ENCODE measurements at places on chromosomes 4 and X.

GRCh38 chrX:79182616-79183015, 38.1 kb downstream of the GPR174 start:
- no peak for DNase-seq

- peak; percentile 27 for DNase-seq
These were observed 543.0 kb downstream of the SPRY1 start for GRCh38 chr4:123939621-123940020.

- DNase-seq: peak; percentile 74
These were observed 40.4 kb downstream of the RNF212 start for GRCh38 chr4:1072830-1073446.

DNA sequence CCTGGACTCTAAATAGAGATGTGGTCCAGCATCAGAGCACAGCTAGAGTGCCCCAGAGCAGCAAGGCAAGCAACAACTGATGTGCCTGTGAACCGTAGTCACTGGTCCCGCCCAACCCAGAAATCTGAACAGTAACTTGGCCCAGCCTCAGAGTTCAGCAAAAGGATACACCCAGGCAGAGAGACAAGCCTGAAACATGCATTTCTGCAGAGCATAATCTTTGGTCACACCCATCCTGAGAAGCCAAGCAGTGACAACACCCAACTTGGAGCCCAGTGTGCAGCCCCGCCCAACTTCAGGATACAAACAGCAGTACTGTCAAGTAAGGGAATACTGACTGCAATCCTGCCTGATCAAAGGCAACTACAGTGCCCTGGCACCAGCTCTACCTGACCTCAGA, 78.9 kb downstream of the CCDC160 start:
- peak; percentile 16 for DNase-seq

GRCh38 chrX:134801267-134801666, 143.0 kb upstream of the PLAC1 start:
- no peak for DNase-seq

GRCh38 chr4:78722320-78722719, 53.8 kb upstream of the BMP2K start:
- DNase-seq: no peak

DNA sequence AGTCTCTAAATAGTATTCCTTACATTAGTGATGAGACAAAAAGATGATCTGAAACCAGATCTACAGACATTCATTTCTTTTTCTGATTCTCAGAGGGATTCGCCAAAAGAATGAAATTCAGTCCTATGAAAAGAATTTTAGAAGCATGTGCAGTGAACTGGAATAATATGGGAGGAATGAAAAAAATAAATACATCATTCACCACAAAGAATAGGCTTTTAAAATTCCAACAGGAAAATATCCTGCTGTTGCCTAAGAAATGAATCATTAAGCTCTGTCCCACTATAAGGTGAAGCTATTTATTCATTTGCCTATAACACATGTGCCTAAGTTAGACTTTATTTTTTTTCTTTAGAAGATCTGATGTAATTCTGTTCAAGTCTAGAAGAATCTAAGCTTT, 165.9 kb downstream of the IL15 start:
- no peak for DNase-seq

GRCh38 chr4:94063084-94063483, 144.6 kb upstream of the SMARCAD1 start:
- DNase-seq: no peak

- DNase-seq: no peak
These were observed at the start of gene REELD1 for GRCh38 chr4:146214238-146214637. REELD1 (plus strand) TSS chr4:146214538; CDS start chr4:146216953, 2,415 bp downstream.

DNA sequence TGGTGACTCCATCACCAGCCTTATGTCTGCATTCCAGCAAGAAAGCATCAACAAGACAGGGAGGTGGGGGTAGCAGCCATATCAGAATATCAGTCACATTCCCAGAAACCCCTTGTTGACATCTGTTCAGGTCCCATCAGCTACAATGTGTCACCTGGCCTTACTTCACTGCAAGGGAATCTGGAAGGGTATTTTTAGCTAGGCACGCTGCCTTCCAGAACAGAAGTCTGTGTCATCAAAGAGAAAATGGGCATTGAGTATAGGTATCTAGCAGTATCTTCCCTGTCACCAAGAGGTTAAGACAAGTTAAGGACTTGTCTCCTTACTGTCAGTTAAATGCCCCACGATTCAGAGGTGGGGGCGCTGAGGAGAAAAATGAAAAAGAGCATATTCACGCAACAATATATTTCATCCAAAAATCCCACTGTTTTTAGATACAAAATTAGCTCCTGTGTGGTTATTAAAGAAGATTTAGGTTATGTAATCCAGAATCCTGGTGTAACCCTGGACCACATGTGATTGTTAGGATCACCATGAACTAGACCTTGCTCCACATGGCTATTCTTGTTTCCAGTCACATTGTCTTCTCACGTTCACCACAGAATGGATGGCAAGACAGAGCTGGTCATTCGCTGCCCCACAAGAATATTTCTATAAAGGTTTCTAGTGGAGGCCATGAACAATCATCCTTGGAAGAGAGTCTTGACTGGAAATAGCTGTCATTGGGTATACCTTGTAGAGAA, 60.0 kb upstream of the PDHA1 start:
- DNase-seq: no peak

DNA sequence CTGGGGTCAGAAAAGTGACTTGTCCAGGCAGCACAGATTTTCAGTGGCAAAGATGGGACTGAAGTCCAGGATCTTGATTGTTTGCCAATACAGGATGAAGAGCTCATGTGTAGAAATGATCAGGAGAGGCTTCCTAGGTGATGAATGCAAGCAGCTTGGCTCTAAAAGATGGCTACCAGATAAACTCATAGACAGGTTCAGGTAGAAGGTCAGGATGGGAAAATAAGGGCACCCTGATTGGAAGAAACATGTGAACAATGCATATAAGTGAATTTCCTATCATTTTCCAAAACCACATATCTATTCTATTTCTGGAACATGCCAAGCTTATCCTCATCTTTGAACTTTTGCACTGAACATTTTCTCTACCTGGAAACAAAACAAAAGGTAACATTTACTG, 87.7 kb downstream of the FAM13A start:
- DNase-seq: no peak

DNA sequence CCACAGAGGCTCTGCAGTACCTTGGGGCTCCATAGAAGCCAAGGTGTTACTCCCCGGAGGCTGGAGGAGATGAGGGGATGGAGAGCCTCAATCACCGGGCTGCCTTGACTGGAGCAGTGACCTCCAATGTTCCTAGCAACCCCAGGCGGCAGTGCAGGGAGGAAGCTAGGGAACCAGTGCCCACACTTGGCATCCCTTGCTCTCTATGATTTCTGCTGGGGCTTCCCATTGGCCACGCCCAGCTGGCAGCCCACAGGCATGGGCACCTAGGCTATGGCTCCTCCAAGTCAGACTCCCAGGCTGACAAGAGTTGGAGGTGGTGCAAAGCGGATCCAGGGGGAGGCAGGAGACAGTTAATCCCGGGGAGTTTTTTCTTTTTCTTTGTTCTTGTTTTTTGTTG, 229.7 kb downstream of the EVC2 start:
- no peak for DNase-seq

DNA sequence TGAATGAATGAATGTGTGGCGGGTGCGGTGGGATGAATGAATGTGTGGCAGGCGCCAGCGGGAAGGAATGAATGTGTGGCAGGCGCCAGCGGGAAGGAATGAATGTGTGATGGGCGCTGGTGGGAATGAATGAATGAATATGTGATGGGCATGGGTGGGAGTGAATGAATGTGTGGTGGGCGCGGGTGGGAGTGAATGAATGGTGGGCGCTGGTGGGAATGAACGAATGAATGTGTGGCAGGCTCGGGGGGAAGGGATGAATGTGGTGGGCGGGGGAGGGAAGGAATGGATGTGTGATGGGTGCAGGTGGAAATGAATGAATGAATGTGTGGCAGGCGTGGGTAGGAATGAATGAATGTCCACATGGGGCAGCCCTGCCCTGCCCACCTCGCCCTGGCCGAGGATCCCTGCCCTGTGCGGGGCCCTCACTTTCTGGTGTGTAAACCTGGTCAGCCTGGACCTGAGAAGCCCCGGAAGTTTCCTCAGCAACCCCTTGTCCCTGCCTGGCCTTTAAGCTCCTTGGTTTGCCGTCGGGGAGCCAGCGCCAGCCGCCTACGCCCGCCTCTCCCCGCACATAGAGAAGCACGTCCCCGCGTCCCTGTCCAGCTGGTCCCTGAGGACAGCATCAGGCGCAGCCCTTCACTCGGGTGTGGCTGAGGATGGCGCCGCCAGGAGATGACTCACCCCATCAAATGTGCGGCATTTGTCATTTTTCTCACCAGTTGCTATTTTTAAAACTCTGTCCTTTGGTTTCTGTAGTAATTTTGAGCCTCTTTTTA, 112.8 kb upstream of the LRPAP1 start:
- DNase-seq: peak; percentile 16

DNA sequence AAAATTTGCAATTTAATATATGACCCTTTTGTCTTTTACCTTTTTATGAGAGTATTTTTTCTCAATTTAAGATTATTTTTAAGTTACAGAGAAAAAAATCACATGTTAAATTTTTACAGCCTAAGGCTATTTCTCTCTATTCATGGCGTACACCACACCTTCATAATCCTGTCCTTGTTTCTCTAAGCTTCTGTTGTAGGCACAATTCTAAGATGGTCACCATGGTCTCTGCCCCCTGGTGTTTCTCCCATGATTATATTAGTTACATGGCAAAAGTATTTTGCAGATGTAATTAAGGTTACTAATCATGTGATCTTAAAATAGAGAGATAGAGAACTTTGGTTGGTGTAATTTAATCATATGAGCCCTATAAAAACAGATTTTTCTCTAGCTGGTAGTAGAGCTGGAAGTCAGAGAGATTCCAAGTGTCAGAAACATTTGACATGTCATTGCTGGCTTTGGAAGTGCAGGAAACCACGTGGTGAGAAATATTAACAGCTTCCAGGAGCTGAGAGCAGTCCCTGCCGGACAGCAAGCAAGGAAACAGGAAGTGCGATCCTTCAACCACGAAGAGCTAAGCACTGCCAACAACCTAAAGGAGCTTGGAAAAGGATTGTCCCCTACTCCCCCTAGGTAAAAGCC, 89.8 kb downstream of the EIF4E start:
- no peak for DNase-seq

DNA sequence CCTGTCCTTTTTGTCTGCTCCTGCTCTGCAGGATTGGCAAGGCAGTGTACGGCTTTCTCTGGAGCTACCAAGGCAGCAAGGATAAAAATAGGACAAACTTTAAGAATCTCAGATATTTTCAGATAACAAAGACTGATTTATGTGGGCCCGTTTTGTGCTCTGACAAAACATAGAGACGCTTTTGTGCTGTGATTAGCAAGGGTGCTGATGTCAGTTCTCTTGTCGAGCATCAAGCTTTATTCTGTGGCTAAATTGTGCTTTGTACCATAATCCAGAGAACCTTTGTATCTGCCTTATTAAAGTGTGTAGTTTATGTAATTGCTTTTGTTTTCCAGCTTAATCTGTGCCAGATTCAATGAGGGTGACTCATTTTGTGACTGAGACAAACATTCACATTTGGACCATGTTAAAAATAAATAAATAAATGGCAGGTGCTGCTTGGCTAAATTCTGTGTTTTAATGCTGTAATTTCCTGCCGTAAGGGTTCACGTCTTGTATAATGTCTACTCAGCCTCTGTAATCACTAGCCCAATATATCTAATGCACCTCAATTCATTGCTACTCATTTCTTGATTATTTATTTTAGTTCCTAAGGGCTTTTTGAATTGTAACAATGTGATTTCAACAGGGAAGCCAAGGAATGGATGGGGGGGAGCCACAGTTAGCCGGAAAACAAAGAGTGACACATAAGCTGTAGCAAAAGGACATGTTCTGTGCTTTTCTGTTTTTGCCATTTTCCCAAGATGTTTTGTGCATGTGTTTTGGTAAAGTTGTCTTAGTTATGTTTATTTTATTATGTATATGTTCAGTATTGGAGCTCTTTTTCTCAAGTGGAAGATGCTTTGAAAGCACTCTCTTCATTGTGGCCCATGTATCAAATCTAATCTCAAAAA, 75.1 kb downstream of the GAB1 start:
- DNase-seq: no peak

DNA sequence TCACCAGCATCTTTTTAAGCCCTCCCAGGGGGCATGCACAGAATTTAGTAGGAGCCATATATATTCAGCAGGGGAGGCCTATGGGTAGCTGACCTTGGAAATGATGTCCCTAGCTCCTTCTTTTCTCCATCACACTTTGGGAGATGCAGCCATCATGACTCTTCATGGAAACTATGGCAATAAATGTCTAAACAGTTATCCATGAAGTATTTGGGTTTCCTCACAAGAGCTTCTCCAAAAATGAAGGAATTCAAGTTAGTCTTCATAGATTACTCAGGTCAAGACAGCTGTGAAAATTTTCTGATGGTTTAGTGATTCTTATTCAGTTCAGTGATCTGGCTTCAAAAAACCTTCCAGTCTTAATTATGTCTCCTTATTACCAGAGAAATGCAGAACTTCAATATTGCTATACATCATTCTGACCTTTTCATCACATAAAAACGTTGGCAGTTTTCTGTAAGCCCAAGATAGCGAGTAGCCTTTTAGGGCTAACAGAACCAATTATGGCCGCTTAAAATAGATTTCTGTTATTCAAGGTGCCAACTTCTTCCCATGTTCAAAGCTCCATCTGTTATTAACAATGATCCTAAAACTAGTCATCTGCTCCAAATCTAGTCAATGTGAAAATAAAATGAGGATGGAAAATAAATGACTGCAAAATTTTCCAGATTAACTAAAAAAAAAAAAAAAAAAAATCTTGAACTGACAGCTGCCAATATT, 52.5 kb downstream of the TMEM156 start:
- DNase-seq: no peak

DNA sequence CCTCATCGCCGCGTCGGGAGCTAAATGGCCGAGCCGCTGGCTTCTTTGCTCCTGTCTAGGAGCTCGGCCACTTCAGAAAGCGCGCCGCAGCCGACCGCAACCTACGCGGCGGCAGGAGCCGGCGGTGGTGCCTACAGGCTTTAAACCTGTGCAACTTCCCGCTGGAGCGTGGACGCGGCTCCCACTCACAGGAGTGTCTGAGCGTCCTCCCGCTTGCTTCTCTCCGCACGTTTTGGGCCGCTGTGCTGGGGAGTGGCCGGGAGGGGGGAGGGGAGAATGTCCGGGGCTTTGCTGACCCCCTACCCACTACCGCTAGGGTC, 1.0 kb downstream of the NHSL2 start:
- no peak for DNase-seq

- peak; percentile 7 for DNase-seq
These were observed 347.5 kb downstream of the NKX6-1 start for GRCh38 chr4:84151574-84151973.

- no peak for DNase-seq
These were observed 338.3 kb upstream of the TEX13C start for GRCh38 chrX:124981420-124981819.

DNA sequence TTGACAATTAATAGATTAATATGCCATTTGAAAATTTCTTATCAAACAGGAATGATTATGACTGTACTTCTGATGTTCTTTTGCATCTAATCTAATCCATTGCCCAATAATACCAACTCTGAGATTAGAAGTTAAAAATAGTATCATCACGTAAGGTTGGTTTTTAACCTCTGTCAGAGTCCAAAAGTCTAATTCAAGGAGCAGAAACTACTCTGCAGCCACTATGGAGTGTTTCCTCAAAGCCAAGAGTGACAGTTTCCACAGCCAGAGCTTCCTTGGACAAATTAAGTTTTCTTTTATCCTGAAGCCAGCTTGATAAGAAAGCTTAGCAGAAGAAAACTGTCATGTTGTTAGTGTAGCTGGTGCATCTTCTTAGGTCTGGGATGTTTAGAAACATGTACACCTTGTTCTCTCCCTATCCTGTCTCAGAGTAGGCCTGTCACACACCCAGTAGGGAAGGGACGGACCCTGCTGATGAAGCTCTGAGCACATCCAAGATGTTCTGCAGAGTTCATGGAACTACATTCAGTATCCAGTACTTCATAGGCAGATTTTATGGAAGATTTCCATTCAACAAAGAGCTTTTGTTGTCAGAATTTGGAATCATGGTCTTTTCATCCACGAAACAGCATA, 20.4 kb upstream of the PI4K2B start:
- no peak for DNase-seq
